ENCODE measurements at places on chromosomes 11 and 22.

DNA sequence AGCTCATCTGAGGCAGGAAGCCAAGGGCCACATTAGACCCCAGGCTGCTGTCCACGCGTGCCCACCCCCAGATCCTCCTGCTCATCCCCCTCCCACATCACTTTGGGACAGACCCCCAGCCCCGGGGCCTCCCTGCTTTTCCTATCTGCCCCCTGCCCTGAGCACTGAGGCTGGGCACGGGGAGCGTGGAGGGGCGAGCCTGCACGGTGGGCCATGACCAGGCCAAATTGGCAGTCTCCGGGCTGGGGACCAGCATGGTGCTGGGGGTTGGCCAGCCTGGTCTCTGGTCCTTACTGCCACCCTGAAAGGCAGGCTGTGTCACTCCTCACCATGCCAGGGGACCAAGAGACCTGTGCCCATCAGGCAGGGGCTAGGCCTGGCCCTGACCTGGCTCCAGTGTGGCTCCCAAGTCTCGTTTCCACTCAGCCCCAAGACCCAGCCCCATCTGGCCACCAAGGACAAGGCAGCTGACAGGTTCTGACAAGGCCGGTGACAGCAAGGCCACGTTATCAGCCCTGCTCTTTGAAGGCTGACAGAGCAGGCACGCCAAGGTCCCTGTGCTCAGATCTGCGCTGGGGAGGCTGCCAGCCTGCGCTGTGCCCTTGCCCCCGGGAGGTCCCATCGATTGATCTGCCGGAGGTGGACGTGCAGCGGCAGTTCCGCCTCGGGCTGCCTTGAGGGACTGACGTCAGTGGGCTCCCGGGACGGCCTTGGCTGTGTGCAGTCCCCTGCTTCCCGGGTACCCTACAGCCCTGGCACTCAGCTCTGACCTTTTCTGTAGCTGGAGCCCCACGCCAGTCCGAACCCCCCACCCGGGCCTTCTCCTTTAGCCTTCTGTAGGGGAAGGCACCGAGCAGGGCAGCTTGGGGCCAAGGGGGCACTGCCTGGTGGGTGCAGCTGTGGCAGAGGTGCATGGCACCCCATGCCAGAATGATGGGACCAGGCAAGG lies 3.6 kb downstream of the TNNI2 start:
- no peak for DNase-seq

GRCh38 chr11:83764643-83765042 lies 478.5 kb upstream of the CCDC90B start:
- DNase-seq: no peak

DNA sequence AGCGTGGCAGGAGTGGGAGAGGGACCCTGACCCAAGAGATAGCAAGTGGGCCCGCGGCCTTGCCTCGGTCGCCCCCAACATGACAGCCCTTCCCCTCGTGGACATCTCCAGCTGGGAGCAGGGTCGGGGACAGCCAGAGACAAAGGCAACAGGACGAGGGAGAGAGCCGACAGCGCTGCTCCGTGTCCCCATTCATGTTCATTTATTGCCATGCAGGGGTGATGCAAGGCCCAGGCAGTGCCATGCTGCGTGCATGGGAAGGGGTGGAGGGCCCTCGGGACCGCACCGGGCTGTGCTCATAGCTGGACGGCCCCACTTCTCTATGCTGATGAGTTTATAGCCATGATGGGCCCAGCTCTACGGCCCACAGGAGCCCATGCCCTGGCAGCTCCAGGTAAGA lies 12.7 kb downstream of the MRPL23 start:
- no peak for DNase-seq

- DNase-seq: no peak
Measured at GRCh38 chr11:67314218-67314617, 10.9 kb downstream of the SSH3 start.

GRCh38 chr11:122069707-122070360 lies 46.2 kb downstream of the BLID start:
- no peak for DNase-seq

GRCh38 chr11:68928136-68928880 lies 24.6 kb downstream of the IGHMBP2 start:
- no peak for DNase-seq

- DNase-seq: no peak
Measured at GRCh38 chr22:37262346-37262745, 18.3 kb upstream of the RAC2 start.

DNA sequence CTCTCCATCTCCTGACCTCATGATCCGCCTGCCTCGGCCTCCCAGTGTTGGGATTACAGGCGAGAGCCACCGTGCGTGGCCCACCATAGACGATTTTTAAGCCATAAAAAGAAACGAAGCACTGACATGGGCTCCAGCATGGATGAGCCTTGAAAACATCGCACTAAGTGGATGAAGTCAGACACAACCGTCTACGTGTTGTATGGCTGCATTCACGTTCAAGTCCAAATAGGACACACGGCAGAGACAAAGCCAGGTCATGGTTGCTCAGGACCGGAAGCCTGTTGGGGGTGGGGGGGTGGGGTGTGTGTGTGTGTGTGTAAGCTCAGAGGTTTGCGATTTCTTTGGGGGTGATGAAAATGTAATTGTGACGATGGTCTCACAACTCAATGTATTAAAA lies 10.0 kb downstream of the RRP7A start:
- DNase-seq: no peak

- no peak for DNase-seq
Measured at GRCh38 chr11:43736502-43737200, 56.1 kb downstream of the HSD17B12 start.

Measured in stimulated activated CD4-positive, alpha-beta T cell treated with anti-CD3 and anti-CD28 coated beads, Interleukin-2, amount 100 ng/mL, for 48 hours (primary cell).